ENCODE measurements at places on chromosomes 6 and 20.

GRCh38 chr6:129684903-129685661, 24.9 kb downstream of the ARHGAP18 start:
- no peak for DNase-seq

GRCh38 chr20:31691646-31692275, 30.9 kb downstream of the BCL2L1 start:
- no peak for DNase-seq

DNA sequence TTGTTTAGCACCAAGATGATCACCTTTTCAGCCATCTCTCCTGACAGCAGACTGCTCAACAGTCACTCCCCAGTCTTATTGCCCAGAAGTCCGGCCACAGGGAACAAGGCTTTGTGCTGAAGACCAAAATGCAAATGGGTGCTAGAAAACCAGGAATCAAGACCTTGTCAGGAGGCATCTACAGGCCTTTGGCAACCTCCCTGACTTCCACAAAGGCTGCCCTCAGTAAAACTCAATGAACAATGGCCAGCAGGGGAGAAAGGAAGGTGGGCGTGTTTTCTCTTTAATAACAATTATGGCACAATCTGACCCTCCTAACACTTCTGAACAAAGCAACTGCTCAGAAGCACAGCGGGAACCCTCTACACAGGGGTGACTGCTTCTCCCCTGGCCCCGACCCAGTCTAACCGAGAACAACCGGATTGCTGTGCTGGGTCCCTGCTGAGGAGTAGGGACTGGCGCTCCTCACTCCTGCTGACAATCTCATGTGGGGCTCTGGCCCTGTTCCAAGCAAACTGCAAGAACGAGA, 41.6 kb downstream of the PLCG1 start:
- DNase-seq = no peak

GRCh38 chr20:33791959-33792597, 19.1 kb upstream of the CHMP4B start:
- DNase-seq = no peak

DNA sequence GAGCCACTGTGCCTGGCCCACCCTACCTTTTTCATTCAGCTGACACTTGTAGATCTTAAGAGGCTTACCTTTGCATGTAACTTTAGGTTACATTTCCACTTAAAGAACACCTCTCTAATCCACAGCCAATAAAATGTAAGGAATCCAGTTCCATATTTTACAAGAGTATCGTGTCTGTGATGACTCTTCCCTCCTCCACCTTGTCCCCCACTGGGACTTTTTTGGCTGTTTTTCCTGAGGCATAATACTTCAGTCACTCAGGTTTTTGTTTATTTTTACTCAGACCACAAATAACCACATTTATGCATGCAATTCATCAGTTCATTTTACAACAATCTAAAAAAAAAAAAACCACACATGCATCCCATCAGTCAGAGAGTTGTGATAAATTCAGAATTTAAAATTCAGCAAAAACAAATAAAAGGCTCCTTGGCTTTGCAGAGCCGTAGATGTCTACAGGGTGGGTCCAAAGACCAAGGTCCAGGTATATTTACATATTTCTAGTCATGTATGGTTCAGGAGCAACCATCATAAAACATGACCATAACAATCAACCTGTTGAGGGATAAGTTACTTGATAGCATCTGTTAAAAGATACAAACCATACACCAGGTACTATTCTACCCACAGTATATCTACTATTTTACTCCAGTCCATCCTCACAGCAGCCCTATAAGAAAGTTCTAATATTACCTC, 9.9 kb downstream of the ATXN1 start:
- no peak for DNase-seq

Data from NCI-H1105 (cell line).